ENCODE measurements at places on chromosomes 5 and 9. TPM values are rescaled to one million over a fixed set of nuclear protein-coding genes. Genes with fewer than 3 reads are reported as not detected.

Gene FBXL7
- 40.4 TPM for total RNA-seq

Gene TOMM5
- total RNA-seq, result 60.0 TPM

Gene CCDC69
- 45.8 TPM for total RNA-seq

Gene TLE1
- 56.6 TPM for total RNA-seq

Gene REEP2
- 5.3 TPM for total RNA-seq

Gene CLIC3
- total RNA-seq, result 11.3 TPM

Gene OR1L1
- total RNA-seq, result not detected

Gene SMU1
- 23.8 TPM for total RNA-seq

Measured in sciatic nerve (tissue), 2 donors.